B cell (primary cell): ENCODE measurements at places on chromosomes 6 and 20.

DNA sequence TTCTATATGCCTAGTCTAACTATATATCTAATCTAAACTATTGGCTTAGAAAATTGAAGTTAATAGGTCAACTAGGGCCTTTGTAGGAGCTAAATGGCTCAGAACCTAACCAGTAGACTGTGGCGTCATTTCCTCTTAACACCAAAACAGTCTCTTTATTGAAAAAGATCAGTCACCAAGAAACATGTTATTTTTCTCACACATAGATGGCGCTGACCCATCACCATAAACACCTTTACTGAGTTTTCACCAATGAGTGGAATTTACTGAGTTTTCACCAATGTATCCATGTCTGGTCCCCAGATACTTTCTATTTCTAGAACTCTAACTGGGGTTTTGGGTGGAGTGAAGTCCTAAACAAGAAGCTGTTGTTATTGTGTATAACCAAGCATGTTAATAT lies 636.0 kb downstream of the BCKDHB start:
- DNase-seq: no peak

DNA sequence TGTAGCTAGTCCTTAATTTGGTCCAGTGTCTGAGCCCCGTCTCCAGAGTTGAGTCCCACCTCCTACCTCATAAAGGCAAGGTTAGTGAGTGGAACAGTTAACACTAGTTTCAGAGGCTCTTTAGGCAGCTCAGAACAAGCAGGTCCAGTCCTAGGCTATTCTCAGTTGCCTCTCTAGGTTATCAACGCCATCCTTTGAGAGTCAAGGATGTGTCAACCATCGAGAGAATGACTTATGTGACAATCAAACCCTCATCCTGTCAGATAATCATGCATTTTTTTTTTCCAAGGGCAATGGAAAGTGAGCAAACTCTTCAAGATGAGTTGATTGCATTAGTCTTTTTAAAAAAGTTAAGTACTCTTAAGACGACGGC lies 64.0 kb upstream of the TXNDC5 start:
- DNase-seq: no peak

- DNase-seq: no peak
These were observed 52.1 kb downstream of the YTHDF1 start for GRCh38 chr20:63163596-63164483.

DNA sequence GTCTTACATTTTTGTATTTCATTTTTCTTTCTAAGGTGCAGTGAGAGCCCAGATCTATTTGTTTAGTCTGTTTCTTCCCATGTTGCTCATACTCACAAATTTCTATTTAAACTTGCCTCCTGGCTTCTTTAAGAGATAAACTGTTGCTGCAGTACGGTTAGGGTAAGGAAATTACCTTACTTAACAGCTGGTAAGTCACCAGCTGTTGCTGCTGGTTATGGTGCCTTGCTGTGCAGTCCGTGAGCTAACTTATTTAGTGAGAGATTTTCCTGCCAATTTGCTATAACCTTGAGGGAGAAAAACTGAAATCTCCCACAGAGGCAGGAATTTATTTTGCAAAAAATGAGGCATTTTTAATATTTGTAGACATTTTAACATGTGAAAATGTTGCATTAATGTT lies 261.0 kb downstream of the UST start:
- no peak for DNase-seq
